ENCODE measurements at places on chromosomes 4 and X. TPM values are rescaled to one million over a fixed set of nuclear protein-coding genes. Genes with fewer than 3 reads are reported as not detected.

DNA sequence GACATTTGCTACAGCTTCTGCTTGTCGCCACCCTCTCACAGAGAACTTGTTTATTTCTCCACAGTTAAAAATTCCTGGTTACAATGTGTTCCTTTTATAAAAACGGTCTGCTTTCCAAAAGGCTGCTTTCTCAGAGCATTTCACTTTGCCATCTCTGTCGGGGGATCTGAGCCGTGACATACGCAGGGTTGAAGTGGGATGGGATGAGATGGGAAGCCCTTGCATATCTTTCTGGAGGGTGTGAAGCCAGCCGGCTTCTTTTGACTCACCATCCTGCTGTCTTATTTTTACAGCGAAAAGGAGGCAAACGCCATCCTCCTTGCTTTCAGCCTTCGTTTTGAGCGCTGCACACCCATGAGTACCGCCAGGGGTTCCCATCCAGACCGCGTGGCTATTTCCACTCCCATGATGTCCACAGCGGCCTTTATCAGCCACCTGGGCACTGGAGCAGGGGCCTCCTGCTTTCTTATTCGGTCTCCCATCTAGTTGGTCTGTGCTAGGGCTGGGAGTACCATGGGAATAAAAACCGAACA, 99.8 kb upstream of the GATB start:
- no peak for DNase-seq

- DNase-seq, result no peak
Measured at GRCh38 chrX:24498975-24499374, 33.9 kb downstream of the PDK3 start.

DNA sequence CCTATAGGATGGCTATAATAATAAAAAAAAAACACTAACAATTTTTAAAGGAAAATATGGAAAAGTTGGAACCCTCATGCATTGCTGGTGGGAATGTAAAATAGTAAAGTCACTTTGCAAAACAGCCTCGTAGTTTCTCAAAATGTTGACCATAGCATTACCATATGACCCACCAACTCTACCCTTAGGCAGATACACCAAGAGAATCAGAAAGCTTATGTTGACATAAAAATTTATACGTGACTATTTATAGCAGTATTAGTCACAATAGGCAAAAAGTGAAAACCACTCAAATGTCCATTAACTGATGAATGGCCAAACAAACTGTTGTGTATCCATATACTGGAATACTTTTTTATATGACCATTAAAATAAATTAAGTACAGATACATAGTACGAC, 19.8 kb upstream of the FAM241A start:
- no peak for DNase-seq

- DNase-seq, result no peak
Measured at GRCh38 chr4:162847945-162848549, 318.6 kb downstream of the NAF1 start.

DNA sequence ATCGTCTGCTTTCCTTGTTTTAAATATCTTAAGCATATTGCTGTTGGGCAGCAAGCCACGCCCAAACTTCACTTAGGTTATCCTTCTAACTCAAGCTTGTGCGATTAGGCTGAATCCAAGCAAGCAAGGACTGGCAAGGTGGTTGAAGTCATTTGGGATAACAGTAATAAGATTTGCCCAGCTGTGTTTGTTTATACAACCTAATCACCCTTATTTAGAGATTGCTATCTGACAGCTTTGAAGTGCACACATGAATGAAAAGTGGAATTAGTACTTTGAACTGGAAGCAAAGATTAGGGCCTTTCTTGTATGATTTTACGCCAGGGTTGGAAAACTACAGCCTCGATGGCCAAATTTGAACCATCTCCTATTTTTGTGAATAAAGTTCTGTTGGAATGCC, 182.1 kb downstream of the ASB9 start:
- no peak for DNase-seq

GRCh38 chr4:172168888-172169287, 355.7 kb downstream of the GALNTL6 start:
- no peak for DNase-seq

DNA sequence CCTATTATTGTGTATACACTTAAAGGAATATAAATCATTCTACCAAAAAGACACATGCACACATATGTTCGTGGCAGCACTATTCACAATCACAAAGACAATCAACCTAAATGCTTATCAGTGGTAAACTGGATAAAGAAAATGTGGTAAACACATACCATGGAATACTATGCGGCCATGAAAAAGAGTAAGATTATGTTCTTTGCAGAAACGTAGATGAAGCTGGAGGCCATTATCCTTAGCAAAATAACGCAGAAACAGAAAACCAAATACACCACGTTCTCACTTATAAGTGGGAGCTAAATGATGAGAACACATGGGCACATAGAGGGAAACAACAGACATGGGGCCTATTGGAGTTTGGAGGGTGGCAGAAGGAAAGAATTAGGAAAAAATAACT, 593.2 kb downstream of the DMD start:
- no peak for DNase-seq

DNA sequence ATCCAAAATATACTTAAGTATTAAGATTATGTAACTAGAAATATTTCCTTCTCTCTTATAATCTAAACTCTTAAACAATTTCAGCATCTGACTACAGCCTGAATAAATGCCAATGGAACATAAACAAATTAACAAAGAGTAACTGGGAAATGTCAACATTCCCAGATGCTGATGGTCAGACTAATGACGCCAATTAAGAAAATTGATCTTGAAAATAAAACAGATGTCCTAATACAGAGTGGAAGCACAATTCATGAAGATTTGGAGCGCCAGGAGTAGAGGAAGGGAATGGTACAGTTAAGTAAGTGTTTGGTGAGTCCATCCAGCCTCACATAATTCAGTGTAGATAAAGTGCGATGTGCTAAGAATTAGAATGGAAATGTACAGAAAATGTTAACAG, 203.7 kb upstream of the NWD2 start:
- DNase-seq, result no peak

DNA sequence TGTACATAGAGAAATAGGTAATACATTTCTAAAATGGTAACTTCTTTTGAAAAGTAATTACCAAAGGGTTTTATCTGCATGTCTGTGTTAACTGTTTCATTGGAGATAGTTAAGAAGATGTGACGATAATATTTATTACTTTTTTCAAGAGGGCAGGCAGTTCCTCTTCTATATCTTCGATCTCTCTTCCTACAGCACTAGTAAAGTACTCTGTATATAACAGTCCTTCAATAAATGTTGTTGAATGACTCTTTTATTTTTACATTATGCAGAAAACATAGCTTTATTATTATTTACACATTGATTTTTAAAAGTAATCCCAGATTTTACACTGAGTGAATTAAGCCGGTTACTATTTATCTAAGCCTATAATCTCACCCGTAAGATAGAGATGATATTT, 51.8 kb downstream of the TMPRSS11E start:
- DNase-seq, result no peak

DNA sequence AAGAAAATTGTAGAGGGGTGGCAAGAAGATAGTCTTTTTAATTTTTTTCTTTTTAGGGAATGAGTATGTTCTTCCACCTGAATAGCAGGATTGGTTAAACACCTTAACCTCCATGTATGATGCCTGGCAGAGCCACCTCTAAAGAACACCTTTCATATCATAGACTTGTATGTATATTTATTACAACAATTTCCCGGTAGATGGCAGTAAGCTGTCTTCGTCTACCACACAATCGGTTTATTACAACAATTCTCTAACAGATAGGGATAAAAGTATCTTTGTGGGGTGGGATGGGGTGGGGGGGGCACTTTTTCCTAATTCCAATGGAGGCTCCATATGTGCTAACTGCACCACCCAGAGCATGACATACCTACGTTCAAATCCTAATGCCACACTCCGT, 255.5 kb downstream of the LDB2 start:
- DNase-seq, result no peak

DNA sequence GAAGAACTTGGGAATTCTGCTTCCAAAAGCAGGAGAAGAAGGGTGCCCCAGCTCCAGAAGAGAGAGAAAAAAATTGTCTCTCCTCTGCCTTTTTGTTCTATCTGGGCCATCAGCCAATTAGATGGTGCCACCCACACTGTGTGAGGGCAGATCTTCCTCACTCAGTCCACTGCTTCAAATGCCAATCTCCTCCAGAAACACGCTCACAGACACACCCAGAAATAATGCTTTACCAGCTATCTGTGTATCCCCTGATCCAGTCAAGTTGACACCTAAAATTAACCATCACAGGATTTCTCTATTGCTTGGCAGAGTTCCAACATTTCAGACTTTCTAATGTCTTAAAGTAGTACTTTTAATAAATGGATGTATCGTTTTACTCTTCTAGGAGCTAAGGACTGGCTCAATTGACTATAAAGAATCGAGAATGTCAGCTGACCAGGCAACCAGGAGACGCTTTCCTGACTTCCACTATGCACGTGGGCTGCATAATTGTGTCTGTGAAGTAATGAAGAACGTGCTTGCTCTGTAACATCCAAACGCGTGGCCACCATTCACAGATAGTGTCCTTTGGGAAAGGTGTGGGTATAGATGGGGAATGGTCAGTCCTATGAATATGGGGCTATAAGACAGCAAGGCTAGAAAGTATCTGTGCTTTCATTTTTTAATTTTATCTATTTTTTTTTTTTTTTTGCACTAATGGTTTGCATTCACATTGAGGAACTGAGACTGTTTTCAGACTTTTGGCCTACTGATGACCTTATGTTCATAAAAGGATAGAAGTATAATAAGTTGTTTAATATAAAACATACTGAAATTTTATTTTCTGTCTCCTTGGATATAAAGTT, 9.9 kb upstream of the SMIM20 start:
- no peak for DNase-seq

- DNase-seq, result no peak
Measured at GRCh38 chrX:135505351-135505750, 15.1 kb upstream of the INTS6L start.

DNA sequence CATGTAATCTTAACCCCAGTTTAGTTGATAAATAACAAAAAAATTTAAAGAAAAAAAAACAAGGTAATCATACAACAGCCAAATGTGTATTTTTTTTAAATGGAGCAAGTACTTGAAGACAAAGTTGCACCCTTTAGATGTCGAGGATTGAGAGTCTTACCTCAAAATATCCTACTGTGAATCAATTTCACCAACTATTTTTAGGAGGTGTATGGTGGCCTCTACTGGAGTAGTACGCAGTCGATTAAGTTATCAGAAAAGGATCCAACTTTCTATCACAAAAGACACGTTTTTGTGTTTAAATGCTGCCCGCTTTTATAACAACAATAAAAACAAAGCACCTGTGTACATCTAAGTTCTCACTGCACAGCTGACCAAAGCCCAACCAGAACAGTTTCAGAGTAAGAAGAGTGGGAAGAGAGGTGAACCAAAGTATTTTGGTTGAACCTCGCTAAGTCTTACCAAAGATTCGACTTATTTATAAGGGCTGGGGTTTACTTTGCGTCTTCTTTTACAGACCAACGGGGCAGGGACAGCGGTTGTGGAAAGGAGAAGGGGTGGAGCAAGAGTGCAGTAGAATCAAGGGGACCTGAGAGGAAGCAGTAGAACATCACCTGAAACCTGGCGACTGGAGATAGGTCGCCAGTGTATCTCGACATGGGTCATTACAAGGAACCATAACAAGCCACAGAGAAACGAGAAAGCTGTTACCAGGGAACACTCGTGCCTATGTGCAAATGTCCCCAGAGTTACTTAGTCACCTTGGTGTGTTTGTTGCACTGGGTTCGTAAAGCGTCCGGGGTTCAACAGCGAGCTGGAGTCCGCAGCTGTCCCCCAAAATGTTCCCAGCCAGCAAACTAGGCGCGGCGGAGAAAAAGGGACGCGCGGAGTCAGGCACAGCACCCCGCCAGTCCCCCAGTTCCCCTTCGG, 1.1 kb downstream of the RPS6KA6 start:
- no peak for DNase-seq

GRCh38 chrX:3268829-3269228, 77.6 kb downstream of the MXRA5 start:
- DNase-seq, result no peak

GRCh38 chr4:63898961-63899360, 510.3 kb downstream of the TECRL start:
- DNase-seq, result peak; percentile 26

DNA sequence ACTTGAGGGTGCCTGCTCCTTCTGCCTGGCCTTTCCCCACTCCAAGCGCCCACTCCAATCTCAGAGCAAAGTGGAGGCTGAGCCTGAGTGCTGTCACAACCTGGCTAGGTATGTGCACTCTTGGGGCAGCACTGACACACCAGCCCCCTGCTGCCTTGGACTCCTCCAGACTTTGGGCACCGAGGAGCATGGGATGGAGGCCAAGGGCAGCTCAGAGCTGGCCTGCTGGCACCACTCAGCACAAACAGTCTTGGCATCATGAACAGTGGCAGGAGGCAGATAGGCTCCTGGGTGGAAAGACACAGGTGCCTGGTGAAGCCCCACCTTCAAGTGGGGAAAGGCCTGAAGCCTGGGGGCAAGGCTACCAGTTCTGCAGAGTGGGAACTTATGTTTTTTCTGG, 91.8 kb downstream of the KCNIP4 start:
- DNase-seq, result no peak

GRCh38 chr4:6753891-6754290, 28.6 kb upstream of the KIAA0232 start:
- no peak for DNase-seq

DNA sequence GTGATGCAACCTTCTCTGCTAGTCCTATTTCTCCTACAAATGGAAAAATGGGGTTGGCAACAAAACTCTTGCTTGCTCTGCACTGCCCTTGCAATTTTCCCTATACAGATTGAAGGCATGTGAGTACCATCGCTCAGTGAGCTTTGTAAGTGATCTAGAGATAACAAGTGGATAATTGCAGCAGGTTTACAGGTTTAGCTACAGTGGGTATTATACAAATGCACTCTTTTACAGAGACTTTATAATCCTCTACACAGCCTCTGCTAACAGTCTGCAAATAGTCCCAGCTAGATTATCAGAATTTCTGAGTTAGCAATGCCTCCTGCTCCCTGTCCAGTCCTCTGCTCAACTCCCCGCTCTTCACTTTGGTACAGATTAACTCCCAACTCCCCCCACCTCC, 11.1 kb downstream of the LEF1 start:
- DNase-seq, result no peak

Gene IL13RA2
- 0.25 TPM for polyA plus RNA-seq

Gene ZFYVE28
- polyA plus RNA-seq, result 1.7 TPM

Gene L1CAM
- 1.9 TPM for polyA plus RNA-seq

Gene TKTL2
- polyA plus RNA-seq, result not detected

Gene EVC2
- 4.3 TPM for polyA plus RNA-seq

Gene PAK3
- polyA plus RNA-seq, result 10.9 TPM
